ENCODE measurements at places on chromosomes 5 and 9.

- no peak for DNase-seq
Observed at GRCh38 chr9:116953271-116953670, 266.2 kb downstream of the TRIM32 start.

DNA sequence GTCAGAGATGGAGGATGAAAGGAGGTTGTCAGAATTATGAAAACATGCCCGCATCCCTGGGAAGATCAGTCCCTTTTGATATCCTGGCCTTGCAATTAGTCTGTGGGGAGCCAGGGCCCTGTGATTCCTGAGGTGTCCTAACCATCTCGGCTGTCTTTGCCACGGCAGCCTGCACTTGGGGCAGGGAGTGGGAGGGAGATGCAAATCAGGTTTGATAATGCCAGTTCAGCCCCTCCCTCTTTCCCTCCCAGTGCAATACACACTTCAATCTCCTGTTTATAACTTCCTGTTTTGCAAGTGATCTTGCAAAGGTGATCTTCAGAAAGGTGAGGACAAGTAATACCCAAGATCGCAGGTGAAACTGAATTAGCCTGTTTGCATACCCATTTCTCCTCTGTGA, 114.0 kb upstream of the ALDH1B1 start:
- DNase-seq, result no peak

GRCh38 chr5:164501344-164501743, 995.9 kb downstream of the MAT2B start:
- DNase-seq, result no peak

DNA sequence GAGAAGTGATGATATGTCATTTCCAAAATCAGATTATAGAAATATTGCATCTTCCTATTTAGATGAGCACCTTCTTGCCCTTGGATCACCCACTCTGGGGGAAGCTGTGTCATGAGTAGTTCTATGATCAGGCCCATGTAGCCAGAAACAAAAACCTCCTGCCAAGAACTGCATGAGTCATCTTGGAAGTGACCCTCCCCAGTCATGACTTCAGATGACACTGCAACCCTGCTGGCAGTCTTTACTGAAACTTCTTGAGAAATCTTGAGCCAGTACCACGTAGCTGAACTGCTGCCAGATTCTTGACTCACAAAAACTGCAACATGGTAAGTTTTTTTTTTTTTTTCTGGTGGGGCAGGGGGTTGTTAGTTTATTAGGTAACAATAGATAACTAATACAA, 439.6 kb upstream of the PTGER4 start:
- no peak for DNase-seq

- DNase-seq, result no peak
Observed at GRCh38 chr5:133824661-133825254, 143.7 kb downstream of the C5orf15 start.

DNA sequence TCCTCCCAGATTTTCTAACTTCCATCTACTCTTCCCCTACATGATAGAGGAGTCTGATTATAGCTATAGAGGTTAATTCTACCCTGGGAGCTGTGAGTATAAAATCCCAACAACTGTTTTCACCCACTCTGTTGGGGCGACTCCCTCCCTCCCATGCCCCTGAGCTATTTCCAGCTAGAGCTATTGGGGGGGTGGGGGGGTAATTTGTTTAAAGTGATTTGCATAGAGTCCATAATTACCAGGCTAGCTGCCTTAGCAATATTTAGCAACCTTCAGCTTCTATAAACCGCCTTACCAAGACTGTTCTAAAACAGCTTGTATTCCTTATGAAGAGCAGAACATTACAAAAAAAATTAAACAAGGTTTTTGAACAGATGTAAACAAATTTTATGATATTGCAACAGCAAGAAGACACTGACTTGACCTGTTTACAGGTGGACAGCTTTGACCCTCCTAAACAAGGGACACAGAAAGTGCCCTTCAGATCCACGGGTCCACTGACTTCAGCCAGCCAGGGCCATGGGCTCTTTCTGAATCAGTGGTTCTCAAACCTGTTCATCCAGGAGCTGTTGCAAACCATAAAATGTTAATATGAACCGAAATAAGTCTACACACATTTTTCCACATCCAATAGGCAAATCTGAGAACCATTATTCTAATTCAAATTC, 98.2 kb downstream of the OTULIN start:
- DNase-seq, result no peak
